CD4-positive, alpha-beta T cell treated with Interleukin-2 at 100 ng/mL for 4 hours (primary cell): ENCODE measurements at places on chromosomes 11 and 22.
A peak's percentile ranks its signal among the peaks of the same experiment; 100 is the strongest.

GRCh38 chr11:207208-207862, at the start of the genes BET1L and RIC8A:
TSS of gene BET1L (minus strand) at chr11:207399. CDS start at chr11:207321, 78 bp downstream.
TSS of gene RIC8A (plus strand) at chr11:207708. CDS start at chr11:208855, 1,147 bp downstream.
- peak; percentile 98 for DNase-seq

DNA sequence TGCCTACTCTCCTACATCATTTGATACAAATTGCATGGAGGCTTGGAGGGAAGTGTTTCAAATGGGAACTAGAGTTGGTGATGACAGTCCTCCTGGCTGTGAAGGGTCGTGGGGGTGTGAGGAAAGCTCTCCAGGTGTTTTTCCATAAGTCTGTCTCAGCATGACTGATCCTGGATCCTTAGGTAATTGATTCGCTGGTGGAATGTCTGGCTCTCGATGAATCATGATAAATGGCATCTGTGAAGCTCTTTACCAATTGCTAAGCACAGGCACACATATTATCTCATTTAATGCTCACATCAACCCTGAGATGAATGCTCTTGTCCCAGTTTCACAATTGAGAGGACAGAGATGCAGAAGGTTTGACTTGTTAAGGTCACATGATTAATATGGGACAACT, 107.5 kb downstream of the PKNOX2 start:
- DNase-seq, result no peak

GRCh38 chr22:30823015-30823370, 128.3 kb downstream of the OSBP2 start:
- DNase-seq, result no peak

DNA sequence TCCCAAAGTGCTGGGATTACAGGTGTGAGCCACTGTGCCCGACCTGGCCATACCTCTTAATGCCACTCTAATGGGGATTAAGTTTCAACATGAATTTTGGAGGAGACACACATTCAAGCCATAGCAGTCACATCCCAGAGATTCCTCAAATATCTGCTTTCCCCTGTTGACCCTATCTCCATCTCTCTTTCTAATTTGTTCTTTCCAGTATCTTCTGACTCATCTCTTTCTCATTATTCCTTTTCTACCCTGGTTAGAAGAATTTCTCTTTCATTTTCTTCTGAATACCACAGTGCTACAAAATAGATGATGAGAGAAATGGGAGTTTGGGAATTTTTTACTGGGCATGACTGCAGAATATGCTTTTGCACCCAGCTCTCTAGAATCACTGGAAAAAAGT, 5.1 kb downstream of the OR10V1 start:
- DNase-seq, result no peak

DNA sequence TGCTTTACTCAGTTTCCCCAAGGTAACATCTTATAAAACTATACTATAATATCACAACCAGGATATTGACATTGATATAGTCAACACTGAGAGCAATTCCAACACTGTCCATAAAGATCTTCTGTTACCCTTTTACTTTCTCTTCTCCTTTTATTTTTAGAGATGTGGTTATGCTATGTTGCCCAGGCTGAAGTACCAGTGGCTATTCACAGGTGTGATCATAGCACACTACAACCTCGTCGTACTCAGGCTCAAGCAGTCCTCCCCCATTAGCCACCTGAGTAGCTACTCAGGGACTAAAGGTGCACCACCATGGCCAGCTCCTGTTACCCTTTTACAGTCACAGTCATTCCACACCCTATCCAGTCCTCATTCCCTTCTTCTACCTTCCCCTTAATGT, 119.7 kb downstream of the CWF19L2 start:
- DNase-seq, result no peak

- no peak for DNase-seq
Observed at GRCh38 chr11:94111241-94111640, 17.4 kb upstream of the PANX1 start.

GRCh38 chr11:58578136-58578634, 678 bp upstream of the ZFP91 start:
- peak; percentile 96 for DNase-seq

DNA sequence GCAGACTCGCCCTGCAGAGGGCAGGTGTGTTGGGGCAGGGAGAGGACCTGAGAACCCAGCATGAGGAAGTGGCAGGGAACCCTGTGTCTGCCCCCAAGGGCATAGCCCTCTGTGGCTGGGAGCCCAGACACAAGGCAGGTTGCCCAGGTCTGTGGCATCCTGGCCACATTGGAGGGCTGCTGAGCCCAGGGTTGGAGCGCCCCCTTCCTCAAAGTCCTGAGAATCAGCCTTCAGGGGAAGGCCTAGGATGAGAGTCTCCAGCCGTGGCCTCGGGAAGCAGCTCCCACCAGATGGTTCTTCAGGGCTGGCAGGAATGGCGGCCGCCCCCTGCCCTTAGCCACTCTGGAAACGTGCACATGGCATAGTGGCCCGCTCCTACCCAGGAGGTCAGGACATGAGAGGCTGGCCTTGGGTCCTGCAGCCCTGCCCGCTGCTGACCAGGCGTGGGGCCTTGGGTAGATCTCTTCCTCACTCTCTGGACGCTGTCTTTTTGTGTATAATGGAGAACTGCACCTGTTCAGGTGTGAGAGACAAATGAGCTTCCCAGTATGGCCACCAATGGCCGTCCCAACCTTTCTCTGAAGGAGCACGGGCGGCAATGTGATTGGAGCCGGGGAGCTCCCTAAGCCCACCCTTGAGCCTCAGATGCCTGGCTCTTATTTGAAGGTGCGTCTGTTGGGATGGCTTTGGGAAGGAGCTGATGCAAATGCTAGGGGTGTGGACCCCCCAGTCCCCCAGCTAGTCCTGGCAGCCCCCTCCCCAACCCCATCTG, 4.6 kb upstream of the CDC42BPG start:
- no peak for DNase-seq

DNA sequence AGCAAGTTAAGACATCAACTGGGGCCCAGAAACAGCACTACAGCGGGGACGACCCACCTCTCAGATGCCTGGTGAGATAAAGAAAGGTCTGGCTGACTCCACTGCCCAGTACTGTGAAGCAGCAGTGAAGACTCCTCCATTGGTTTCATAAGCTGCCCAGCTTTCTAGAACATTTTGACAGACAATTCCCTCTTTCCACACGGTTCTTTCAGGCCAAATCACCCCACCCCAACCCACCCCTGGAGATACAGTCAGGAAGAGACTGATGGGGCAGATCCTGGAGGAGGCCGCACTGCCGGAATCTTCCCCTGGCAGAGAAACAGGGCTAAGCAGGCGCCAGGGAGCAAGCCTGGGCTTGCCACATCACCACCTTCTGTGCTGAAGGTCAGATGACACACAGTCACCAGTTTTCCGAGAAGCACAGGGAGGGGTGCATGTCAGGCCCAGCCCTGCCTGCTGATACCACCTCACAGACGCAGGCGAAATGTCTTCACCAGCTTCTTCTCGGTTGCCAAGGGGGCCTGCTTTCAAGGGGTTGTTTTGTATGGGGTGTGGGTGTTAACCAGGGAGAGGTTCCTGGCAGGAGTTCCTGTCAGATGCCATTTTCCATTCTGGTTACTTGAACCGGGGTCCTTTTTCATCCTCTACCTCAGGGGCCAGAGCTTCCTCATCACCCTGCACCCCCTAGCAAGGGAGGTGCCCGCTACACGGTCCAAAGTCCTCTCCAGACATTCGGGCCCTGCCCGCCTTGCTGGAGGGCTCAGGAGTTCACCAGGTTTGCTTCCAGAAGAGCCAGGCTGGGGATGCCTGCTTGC, 1.4 kb upstream of the NEAT1 start:
- peak; percentile 97 for DNase-seq

- no peak for DNase-seq
Observed at GRCh38 chr11:2664791-2665525, 34.8 kb downstream of the KCNQ1OT1 start.

GRCh38 chr11:81870815-81871214, 862.8 kb downstream of the FAM181B start:
- DNase-seq, result no peak

DNA sequence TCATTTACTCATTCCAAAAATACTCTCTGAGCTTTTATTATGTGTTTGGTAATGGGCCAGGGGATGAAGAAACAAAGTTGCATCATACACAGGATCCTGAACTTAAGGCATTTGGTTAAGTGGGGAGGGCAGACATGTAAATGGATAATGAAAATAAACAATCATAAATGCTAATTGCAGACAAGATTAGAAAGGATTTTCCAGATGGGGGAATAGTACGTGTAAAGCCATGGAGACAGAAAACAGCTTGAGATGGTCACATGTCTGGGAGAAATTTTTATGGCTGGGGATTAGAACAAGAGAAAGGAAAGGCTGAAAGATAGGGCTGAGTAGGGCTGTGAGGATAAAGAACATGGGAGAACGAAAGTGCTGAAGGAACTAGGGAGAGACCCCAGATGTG, 534.3 kb upstream of the LARGE1 start:
- no peak for DNase-seq

- no peak for DNase-seq
Observed at GRCh38 chr11:116707746-116708145, 65.0 kb downstream of the BUD13 start.

DNA sequence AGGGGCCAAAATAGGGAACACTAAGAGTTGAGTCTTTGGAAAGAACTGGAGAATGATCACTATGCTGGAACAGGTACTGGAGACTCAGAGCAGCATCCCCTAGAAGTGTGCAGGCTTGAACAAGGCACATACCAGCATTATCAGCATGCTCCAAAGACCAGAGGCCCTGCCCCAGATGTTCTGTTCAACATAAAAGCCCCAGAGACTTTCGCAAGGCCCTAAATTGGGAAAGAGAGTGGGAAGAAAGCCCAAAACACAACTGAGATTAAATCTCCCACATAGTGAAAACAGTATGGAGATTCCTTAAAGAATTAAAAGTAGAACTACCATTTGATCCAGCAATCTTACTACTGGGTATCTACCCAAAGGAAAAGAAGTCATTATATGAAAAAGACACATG, 9.4 kb downstream of the CNGA4 start:
- DNase-seq, result no peak

GRCh38 chr22:48884324-48884723, 943.3 kb downstream of the BRD1 start:
- DNase-seq, result no peak

DNA sequence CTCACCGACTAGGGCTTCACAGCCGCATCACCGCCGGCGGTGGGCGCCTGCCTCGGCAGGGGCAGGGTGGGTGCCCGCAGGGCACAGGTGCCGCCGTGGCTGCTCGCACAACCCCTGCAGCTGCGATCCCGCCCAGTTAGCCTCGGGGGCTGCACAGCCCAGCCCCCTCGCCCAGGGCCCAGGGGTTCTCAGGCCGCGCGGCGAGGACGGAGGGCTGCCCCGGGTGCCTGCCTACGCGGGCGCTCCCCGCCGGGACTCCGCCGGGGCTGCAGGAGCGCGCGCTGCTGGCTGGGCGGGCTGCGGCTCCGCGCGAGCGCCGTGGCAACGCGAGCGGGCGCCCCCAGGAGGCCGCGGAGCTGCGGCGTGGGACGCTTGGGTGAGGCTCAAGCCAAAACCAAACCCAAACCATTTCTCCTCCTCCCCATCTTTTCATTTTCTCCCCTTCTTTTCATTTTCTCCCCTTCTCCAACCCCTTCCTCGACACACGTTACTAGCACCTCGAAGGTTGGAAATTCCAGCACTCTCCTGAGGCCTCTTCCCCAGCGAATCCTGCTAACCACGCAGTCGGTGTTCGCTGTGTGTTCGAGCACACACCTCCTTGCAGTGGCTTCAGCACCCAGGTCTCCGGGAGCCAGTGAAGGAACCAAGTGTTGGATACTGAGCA, at the start of gene MICAL3:
Gene MICAL3 (minus strand): TSS at position 286 of the 664 bp plus-strand sequence. CDS start 117,749 bp downstream, outside the sequence.
- DNase-seq, result peak; percentile 55
